Fibroblast of mammary gland (primary cell): ENCODE measurements at places on chromosomes 1 and 21.

GRCh38 chr1:9996624-9997582 is at the start of gene RBP7:
TSS of gene RBP7 (plus strand) at chr1:9997228. CDS start at chr1:9997259, 31 bp downstream.
- DNase-seq = no peak

GRCh38 chr1:165581926-165582325 is 38.1 kb downstream of the LRRC52 start:
- no peak for DNase-seq

- peak; percentile 24 for DNase-seq
These were observed 154.8 kb downstream of the BACH1 start for GRCh38 chr21:29453511-29453910.

DNA sequence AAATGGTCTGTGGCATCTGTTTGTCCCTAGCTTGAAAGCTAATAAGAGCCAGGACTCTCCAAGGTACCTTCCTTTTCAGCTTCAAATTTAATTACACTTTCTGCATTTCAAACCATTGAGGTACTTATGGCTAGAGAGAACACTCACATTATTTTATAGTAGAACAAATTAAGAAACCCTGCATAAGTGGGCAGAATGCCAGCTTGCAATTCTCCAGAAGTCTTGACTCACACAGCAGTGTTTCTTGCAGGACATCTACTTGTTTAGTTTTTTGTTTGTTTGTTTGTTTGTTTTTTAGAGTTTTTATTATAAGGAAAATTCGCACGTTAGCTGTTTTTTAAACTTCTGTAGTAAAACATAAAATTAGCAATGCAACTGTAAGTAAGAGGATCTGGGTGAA is 397.2 kb downstream of the NEGR1 start:
- DNase-seq = peak; percentile 33

DNA sequence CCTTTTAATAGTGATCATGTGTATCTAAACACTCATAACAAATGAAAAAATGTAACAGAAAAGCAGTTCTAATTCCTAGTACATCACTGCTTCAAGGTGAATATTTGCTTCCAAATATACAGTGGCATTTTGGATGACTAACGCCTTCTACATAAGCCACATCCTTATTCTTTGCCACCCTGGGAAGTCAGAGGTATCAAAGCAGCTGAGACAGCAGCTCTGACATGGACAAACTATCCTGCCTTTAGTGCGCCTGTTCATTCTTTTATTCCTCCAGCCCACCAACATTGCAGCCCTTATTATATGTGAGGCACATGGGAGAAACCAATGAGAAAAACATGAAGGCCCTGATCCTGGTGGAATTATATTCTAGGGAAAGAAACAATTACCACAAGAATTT is 183.0 kb downstream of the APP start:
- no peak for DNase-seq

DNA sequence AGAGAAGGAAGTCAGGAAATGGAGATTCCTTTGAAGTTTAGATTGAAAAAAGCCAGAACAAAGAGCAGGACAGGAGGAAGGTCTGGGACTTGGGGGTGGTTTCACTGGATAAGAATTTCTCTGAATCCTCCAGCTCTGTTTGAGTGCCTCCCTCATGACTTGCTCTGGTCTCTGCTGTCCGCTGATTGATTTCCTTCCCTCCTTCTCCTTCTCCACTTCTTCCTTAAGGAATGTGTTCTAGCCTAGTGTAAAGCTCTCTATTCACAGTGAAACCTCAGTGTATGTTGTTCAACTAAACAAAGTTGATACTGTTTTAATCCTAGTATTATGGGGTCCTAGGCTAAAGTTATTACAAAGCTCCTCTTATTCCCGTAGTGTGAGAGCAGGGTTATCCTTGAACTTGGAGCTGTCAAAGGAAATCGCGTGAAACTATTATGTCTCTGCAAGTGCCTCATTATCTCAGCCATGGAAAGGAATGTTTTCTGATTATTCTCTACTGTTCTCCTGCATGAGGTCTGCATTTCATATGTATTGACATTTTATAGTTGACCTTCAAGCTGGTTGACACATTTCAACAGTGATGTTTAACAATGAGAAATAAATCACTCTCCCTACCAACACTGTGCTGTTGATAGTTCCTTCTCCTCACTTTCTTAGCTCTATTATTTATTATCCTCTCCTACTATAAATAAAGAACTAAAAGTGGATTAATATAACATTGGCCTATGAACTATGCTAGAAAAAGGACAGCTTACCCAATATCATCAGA is 82.7 kb upstream of the KCTD3 start:
- DNase-seq = no peak

DNA sequence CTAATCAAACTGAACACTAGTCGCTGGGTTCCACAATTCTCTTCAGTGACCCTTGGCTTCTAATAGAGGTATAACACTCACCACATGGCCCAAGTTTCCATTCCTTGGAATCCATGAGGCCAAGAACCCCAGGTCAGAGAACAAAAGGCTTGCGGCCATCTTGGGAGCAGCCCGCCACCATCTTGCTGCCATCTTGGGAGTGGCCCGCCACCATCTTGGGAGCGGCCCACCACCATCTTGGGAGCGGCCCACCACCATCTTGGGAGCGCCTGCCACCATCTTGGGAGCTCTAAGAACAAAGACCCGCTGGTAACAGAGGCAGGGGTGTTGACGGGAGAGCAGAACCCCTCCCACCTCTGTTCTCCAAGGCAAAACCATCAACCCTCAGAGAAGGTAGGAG is 493.4 kb downstream of the MATN1 start:
- DNase-seq = no peak

DNA sequence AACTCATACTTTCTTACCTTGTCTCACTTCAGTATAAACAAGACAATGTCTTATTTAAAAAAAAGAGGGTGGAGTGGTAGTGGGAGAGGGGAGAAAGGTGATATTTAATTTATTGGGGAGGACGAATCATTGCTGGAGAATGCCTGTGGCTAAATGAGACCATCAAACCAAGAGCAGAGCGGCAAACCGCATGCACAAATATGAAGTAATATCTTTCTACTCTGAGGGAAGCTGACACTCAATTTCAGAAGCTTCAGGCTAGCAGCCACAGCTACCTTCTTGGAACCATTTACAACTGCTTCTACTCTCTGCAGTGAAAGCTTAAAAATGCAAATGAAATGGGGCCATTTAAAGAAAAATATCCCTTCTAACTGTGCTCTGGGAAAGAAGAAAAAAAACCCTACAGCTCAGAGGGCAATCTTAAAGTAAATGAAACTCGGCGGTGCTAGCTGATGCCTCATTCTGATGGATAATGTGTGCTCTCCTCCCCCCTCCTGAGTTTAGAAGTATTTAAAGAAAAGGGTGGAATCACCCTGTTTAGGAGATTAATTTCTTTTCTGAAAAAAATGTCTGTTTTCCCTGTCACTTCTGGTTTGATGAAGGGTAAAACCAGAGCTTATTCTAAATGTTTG is 178.2 kb upstream of the CAMK1G start:
- peak; percentile 57 for DNase-seq

- DNase-seq = peak; percentile 34
These were observed 185.4 kb downstream of the LMO4 start for GRCh38 chr1:87513966-87514660.

GRCh38 chr1:174964261-174964971 is 35.3 kb upstream of the CACYBP start:
- DNase-seq = peak; percentile 32

GRCh38 chr1:167821969-167822685 is 91.8 kb downstream of the ADCY10 start:
- DNase-seq = no peak

DNA sequence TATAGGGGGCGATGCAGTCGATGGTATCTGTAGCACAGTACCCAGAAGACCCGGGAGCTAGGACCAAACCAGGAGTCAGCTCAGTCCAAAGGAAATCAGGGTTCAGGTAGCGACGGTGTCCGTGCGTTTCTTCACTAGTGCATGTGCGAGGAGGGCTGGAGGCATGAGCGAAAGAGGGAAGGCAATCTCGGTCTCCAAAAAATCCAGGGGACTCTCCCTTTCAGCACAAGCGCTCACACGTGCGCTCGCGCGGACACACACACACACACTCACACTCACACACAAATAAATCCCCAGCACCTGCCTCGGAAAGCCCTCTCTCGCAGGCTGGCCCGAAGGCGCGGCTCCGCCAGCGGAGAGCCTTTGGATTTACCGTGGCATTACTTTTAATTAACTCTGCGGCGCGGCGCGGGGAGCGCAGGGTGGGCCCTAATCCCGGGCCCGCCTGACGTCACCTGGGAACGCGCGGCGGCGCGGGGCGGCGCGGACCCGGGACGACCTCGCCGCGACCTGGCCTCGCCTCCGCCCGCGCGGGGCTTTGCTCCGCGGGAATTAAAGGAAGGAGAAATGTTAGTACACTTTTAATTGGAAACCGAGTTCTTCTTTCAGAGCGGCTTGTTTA is 121.2 kb downstream of the LMX1A start:
- no peak for DNase-seq

GRCh38 chr1:31715087-31715872 is 11.5 kb upstream of the COL16A1 start:
- peak; percentile 90 for DNase-seq

GRCh38 chr1:213987927-213988506 is at the start of gene PROX1:
TSS of gene PROX1 (plus strand) at chr1:213987973. CDS start at chr1:213996536, 8,563 bp downstream.
- DNase-seq = peak; percentile 85
